ENCODE measurements at places on chromosomes 7 and 10. TPM values are rescaled to one million over a fixed set of nuclear protein-coding genes. Genes with fewer than 3 reads are reported as not detected.

DNA sequence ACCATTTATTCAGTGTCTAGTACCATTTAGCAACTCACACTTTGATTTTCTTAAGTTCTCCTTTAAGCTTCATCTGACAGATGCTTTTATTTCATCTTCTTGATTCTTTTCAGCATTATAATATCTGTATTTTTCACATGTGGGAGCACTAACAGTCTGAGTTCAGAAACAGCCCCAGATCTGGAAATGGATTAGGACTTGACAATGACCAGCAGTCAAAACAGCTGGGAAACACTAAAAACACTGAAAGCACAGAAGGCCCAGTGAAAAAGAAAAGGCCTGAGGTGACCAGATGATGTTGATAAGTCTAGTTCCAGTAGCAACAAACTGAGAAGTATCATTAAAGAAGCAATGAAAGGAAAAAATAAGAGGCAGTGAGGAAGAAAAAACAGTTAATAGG lies 304.7 kb upstream of the MYO3A start:
- ATAC-seq: no peak

GRCh38 chr7:47239931-47240421 lies 341.9 kb downstream of the TNS3 start:
- no peak for ATAC-seq

DNA sequence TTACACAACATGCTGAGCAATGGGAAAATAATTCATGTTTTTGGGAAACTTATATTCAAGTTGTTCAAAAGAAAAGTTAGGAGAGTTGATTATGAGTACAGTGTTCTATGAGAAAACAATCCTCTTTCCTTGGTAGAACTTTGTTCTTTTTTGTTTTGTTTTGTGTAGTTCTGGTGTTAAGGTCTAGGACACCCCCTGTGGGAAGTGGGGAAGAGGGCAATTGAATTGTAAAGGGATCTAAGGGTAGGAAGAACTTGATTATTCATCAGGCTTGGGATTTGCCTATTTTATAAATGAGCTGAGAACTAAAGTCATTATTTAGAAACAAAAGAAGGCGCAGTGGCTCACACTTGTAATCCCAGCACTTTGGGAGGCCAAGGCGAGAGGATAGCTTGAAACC lies 25.9 kb upstream of the CDK13 start:
- no peak for ATAC-seq

- ATAC-seq: no peak
Observed at GRCh38 chr10:92901819-92902251, 53.5 kb downstream of the EXOC6 start.

GRCh38 chr10:130018265-130018664 lies 54.2 kb upstream of the EBF3 start:
- peak; percentile 84 for ATAC-seq

DNA sequence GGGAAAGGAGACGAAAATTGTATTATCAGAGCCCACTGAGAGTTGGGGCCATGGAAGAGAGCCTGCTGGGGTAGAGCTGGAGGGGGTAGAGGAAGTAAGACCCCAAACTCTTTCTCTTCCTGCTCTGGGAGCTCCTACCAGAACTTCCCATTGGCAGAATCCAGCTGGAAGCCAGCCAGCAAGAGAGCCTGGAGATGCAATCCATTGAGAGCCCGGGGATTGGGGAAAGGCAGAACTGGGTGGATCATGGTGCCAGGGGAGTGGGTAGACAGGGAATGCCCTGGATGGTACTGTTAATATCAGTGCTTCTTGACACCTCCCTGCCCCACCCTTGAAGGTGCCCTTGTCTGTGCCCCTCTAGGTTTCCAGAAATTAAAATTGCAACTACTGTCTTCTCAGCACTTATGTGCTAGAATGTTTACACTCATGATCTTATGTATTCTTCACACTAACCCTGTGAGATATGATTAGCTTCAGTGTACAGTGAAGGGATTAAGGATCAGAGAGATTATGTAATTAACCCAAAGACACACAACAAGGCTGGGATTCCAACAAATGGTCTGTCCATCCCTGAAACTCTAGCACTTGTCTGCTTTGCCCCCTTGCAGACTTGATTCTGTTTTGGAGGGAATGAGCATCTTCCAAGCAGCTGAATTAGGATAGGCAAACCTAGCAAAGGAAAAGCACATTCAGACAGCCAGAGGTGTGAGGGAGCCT lies 154.1 kb downstream of the C10orf105 start:
- no peak for ATAC-seq

- ATAC-seq: no peak
Observed at GRCh38 chr10:97612386-97612785, 20.9 kb downstream of the MORN4 start.

DNA sequence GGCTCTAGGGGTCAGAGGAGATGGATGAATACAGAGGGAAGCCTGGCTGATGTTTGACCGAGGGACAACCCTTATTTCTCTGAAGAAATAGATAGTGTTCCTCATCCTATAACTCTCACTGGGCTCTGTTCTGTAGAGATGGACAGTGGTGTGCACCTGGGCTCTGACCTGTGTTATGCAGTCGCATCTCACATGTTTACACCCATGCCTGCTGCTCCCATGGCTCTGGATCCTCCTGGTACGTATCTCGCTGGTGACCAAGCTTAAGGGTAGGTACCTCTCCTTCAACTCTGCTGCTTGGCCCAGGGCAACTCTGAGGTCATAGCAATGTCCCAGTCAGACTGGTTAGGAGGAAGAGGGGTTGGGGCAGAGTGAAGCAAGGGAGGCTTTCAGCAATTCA lies 42.8 kb downstream of the ADRA2A start:
- no peak for ATAC-seq

- peak; percentile 41 for ATAC-seq
Observed at GRCh38 chr10:102449321-102450123, 1.8 kb downstream of the C10orf95 start.

GRCh38 chr10:44477046-44477425 lies 92.1 kb upstream of the CXCL12 start:
- no peak for ATAC-seq

DNA sequence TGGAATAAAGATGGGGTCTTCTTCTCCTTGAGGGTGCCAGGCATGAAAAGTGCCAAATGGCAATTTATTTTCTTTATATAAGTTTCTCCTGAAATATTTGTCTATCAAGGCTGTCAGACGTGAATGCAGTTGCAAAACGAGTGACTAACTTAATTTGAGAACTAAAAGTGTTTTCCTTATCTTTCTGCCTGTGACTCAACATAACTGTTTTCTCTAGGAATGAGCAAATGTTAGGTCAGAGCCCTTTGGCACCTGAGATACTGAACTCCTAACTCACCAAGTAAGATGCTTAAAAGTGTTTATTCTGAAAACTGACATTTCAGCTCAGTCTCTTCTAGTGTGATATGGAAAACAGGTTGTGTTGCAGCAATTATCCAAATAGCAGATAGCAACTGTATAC lies 197.0 kb downstream of the STK31 start:
- no peak for ATAC-seq

- no peak for ATAC-seq
Observed at GRCh38 chr10:30818010-30818660, 188.6 kb upstream of the LYZL2 start.

- ATAC-seq: no peak
Observed at GRCh38 chr7:31023877-31024276, 28.2 kb upstream of the ADCYAP1R1 start.

- no peak for ATAC-seq
Observed at GRCh38 chr10:21076381-21076780, 179.3 kb upstream of the NEBL start.

DNA sequence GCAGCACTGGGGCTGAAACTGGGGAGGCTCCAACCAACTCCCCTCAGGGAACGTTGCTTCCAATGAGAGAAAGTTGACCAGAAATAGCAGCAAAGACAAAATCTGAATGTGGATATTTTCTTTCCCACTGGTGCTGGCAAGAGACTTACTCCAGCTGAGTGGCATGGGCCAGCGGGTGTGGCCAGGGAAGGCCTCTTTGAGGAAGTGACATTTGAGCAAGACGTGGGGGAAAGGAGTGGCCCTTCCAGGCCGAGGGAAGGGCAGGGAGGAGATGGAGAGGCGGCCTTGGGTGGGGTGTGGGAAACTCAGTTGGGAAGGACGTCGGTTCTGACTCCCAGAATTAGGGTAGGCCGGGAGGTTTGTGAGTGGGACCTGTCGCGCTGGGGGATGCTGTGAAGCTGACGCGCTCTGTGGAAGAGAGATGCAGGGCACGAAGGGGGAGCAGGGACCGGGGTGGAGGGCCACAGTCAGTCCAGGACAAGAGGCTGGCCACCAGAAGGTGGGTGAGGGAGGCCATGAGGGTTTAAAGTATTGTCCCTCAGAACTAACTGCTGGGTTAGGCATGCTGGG lies 96.7 kb upstream of the IKZF1 start:
- ATAC-seq: no peak

VSTM4 gene
- 2.0 TPM for total RNA-seq

MYH16 gene
- 0.14 TPM for total RNA-seq

EGFR gene
- 0.81 TPM for total RNA-seq

SPDYE5 gene
- total RNA-seq: 3.5 TPM

ADCK2 gene
- total RNA-seq: 9.2 TPM

MAT1A gene
- total RNA-seq: 0.56 TPM

Measured in motor neuron (in vitro differentiated cells).